ENCODE measurements at places on chromosomes 16 and 17.

- DNase-seq, result no peak
Measured at GRCh38 chr16:61891460-61891859, 144.8 kb downstream of the CDH8 start.

- DNase-seq, result peak; percentile 48
Measured at GRCh38 chr17:3964203-3965117, at the start of gene ATP2A3. ATP2A3 (minus strand) TSS chr17:3964437; CDS start chr17:3964291, 146 bp downstream.

DNA sequence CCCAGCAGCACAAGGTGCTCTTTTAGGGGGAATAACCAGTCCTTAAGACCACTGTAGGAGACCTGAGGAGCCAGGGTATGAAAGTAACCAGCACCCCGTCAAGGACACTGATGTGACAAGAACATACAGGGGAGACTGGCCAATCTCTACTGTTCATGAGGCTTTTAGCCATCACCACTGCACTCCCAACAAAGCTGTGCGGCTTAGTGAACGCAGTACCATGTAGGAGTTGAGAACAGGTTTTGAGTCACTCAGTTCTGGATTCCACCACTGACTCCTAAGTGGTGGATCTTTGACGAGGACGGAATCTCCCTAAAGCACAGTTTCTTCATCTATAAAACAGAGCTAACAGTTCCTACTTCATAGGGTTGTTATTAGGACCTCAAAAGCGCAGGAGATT is 26.8 kb downstream of the COG4 start:
- no peak for DNase-seq

DNA sequence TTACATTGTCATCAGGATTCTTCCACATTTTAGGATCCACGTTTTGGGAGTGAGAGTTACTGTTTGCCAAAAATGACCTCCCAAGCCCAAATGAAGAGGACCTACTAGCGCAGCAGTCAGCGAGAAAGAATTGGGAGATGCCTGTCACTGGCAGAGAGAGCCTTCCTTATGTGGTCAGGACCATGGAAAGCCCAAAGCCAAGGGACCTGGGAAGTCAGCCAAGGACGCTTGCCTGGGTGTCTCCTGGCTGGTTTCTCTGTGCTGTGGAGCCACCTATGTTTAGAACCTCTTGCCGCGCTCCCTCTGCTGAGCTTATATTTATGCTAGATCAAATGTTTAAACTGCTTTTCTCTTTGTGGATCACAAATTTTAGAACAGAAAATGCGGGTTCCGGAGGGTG is 24.9 kb upstream of the RHBDL3 start:
- no peak for DNase-seq

GRCh38 chr17:45848868-45849535 is 4.3 kb downstream of the SPPL2C start:
- DNase-seq, result no peak

DNA sequence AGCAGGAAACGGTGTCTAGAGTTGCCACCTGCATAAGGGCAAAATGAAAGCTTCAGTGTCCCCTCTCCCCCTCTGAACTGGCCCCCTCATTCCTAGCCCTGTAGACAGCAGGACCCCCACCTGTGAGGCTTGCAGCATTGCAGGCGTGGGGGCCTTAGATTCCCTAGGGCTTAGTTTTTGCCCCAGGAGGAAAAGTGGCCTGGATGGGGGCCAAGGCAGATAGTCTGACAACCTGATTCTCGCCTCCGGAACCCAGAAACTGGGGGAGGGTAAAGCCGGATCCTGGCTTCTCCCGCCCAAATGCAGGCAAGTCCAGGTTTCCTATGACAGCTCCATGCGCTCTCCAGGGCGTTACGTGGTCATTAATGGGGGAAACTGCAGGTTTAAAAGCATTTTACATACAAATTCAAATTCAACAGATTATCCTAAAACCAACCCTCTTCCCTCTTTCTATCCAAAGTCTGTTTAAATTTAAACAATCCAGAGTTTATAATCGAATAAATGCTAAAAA is 678 bp upstream of the HOXB6 start:
- DNase-seq, result no peak

- DNase-seq, result no peak
Measured at GRCh38 chr16:15509593-15510535, 75.5 kb downstream of the BMERB1 start.

- DNase-seq, result no peak
Measured at GRCh38 chr17:31089471-31089870, 5.3 kb upstream of the NF1 start.

- DNase-seq, result no peak
Measured at GRCh38 chr17:38415250-38416194, 12.7 kb upstream of the ARHGAP23 start.

GRCh38 chr16:68244481-68244902 is 681 bp upstream of the PLA2G15 start:
- no peak for DNase-seq

- no peak for DNase-seq
Measured at GRCh38 chr16:51148678-51149228, 2.3 kb downstream of the SALL1 start.

DNA sequence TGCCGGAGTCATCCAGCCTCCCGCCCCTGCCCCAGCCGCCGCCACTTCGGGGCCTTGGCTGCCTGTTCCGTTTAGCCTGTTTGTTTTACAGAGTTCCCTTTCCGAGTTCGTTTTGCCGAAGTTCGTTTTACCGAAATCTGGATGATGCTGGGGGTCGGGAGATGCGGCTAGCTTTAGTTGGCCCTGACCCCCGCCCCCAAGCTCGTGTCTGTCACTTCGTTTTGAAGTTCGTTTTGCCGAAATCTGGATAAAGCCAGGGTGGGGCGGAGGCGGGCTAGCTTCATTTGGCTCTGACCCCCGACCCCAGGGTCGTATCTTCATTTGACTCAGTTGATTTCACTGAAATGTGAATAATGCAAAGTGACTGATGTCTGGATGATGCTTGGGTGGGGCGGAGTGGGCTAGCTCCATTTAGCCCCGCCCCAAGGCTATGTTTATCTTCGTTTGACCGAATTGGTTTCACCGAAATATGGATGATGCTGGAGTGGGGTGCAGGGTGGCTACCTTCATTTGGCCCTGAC is 591 bp downstream of the PSMD7 start:
- DNase-seq, result peak; percentile 9

GRCh38 chr16:62298600-62298999 is 262.4 kb upstream of the CDH8 start:
- no peak for DNase-seq

DNA sequence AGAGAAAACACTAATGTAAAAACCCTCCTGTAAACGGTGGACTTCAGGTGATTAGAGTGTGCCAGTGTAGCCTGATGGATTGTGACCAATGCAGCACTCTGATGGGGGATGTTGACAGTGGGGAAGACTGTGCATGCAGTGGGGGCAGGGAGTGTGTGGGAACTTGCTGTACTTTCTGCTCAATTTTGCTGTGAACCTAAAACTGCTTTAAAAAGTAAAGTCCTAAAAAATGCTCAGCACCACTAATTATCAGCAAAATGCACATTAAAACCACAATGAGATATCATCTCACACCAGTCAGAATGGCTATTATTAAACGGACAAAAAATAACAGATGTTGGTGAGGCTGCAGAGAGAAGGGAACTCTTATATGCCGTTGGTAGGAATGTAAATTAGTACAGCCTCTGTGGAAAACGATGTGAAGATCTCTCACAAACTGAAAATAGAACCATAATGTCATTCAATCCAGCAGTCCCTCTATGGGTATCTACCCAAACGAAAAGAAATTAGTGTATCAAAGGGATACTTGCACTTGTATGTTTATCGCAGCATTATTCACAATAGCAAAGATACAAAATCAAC is 9.7 kb upstream of the ULK2 start:
- no peak for DNase-seq

All from stimulated activated CD4-positive, alpha-beta T cell treated with anti-CD3 and anti-CD28 coated beads, Interleukin-2, amount 100 ng/mL, for 4 hours (primary cell).